ENCODE measurements at places on chromosomes 1 and 21.

DNA sequence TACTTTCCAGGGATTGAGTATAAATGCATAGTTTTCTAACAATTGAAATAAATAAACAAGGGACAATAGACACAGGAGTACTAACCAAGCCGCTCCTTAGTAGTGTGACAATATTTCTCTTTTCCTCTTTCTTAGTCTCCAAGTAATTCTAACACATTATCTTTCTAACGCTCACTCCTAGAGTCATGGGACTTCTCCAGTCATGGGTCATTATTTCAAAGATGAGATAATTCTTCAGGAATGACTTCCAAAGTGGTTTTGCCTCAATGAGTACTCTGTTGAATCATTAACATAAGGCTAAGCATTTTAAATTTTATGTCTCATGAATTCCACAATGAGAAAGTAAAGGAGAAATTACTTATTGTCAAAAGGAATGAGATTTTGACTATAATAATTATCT is 605.8 kb upstream of the ADAMTS5 start:
- no peaks in the 10 kb centered on the region for H3K4me1 ChIP-seq
- H3K27me3 ChIP-seq: no peaks in the 10 kb centered on the region
- H3K4me3 ChIP-seq: no peak overlapping the region
- ATAC-seq: no peak
- H3K27ac ChIP-seq: no peak overlapping the region

GRCh38 chr21:22900490-22900889 is 1902.3 kb downstream of the NCAM2 start:
- H3K4me3 ChIP-seq: no peak overlapping the region
- H3K27me3 ChIP-seq: no peaks in the 10 kb centered on the region
- ATAC-seq: no peak
- H3K36me3 ChIP-seq: no peaks in the 10 kb centered on the region

DNA sequence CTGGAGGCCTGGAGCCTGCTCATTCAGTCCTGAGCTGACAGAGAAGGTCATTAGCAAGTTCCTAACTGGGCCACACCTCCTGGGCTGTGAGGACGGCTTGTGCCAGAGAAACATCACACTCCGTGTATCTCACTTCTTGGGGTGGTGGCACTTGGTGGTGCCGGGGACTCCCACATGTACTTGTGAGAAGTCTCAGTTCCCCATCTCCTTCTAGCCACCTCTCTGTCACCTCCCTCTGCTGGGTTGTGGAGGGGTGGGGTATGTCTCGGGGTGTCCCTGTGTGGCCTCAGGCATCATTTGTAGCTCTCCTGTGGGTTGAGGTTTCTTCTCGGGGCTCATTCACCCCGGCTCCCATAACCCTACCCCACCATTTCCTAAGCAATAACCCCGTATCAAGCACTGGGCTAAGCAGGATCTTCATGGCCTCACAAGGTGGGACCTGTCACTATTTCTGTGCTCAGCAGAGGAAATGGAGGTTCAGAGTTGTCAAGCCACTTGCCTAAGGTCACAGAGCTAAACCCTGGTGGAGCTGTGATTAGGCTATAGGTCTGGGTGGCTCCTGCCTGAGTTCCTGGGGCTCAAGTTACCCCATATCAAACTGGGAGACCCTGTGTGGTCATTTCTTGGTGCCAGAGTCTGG is 62.5 kb downstream of the UBIAD1 start:
- ATAC-seq: no peak
- no peak overlapping the region for H3K4me3 ChIP-seq
- H3K36me3 ChIP-seq: no peaks in the 10 kb centered on the region
- peaks cover 16% of the 10 kb centered on the region for H3K27me3 ChIP-seq
- no peaks in the 10 kb centered on the region for H3K4me1 ChIP-seq
- no peak overlapping the region for H3K27ac ChIP-seq

DNA sequence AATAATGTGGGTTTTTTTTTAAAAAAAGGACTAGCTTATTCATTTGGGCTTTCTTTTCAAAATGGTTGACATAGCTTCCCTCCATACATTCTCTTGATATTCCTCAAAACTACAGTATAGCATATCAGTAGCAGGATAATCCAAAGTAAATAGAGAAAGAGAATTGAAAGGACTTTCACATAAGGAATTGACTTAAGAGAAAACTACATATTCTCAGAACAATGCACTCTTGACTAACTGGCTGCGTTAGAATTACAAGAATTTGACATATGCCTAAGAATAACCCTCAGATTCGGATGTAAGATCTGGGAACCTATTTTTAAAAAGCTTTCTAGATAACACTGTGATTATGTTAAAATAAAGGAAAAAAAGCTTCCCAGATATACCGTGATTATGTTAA is 3.1 kb downstream of the PRKAB2 start:
- peaks cover 37% of the 10 kb centered on the region for H3K36me3 ChIP-seq
- H3K4me3 ChIP-seq: no peak overlapping the region
- ATAC-seq: no peak
- H3K27ac ChIP-seq: no peak overlapping the region

GRCh38 chr21:39048064-39048463 is 135.2 kb downstream of the PSMG1 start:
- H3K27me3 ChIP-seq: no peaks in the 10 kb centered on the region
- H3K27ac ChIP-seq: no peak overlapping the region

DNA sequence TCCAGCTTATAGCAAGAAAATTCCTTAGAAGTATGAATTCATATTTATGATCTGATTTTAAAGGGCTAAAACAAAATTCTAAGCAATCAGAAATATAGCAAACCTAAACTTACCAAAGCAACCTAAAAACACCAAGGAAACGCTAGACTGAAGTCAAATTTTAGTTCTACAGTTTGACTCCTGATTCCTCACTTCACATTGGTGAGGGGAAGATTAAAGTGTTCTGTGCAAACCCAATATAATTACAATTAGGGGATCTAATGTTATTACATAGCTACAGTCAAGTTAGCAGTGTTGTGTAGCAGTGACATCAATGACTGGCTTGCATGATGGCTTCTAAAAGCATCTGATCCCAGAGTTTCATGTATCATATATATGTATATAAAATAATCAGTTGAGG is 11.6 kb downstream of the HNRNPU start:
- H3K36me3 ChIP-seq: peaks cover 100% of the 10 kb centered on the region
- no peak overlapping the region for H3K27ac ChIP-seq
- ATAC-seq: no peak
- H3K4me1 ChIP-seq: peaks cover 53% of the 10 kb centered on the region
- H3K27me3 ChIP-seq: no peaks in the 10 kb centered on the region

DNA sequence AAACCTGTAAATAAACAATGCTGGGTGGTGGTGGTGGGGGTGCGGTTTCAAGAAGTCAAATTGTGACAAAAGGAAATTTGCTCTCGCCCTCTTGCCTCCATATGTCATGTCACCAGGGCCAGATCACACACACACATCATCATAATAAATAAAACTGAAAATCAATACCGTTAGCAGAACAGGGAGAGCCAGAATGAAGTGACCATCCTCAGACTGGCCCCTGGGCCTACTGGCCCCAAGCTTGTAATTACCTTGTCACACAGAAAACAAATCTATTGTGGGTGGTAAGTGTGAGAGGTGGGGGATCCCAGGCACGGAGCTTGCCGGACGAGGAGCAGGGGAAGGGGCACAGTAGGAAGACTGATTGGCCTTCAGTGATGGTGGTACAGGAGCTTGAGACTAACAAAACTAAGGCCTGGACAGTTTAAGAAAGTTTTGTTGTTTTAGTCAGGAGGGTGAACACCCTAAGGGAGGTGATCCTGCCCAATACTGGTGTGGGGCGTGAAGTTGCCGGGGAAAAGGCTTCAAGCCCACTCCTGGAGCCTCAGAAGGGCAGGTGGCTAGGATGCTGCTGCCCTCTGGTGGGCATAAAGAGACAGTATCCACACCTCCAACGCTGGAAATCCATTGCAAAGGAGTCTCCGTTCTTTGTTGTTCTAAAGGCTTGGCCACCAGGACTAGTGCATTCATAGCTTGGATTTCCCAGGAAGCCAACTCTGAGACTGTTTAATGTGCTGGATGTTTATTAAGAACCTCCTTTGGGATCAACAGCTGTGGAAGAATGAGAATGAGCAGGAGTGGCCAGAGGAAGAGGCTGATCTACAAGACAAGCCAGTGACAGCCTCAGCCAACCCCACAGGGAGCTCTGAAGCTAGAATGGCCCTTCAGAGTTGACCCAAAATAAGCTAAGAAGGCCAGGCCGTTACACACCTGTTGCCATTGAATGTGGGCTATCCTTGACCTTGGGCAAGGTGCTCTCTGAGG is 8.1 kb upstream of the C1orf216 start:
- peak; percentile 83 for ATAC-seq
- H3K4me1 ChIP-seq: peaks cover 6% of the 10 kb centered on the region
- H3K27me3 ChIP-seq: no peaks in the 10 kb centered on the region

- H3K4me3 ChIP-seq: peak overlapping the region; percentile 44
- H3K27ac ChIP-seq: no peak overlapping the region
- ATAC-seq: peak; percentile 77
Observed at GRCh38 chr1:110554871-110555801, 36.2 kb upstream of the KCNA10 start.

DNA sequence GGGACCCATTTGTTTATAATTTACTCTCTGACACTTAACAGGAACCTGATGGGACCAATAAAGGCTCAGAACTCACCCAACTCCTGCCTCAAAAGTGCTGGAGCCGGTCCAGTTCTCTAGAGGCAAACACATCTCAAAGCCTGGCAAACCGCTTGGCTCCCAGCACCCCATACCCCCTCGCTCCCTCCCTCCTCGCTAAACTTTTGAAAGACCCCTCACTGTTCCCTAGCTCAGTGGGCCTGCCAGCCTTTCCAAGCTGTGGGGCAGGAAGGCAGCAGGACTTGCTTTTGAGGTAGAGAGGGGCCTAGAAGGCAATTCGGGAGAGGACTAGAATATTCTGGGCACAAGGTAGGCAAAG is 40.2 kb downstream of the PAX7 start:
- ATAC-seq: no peak
- H3K27me3 ChIP-seq: peaks cover 19% of the 10 kb centered on the region
- no peak overlapping the region for H3K27ac ChIP-seq
- no peaks in the 10 kb centered on the region for H3K36me3 ChIP-seq
- no peak overlapping the region for H3K4me3 ChIP-seq

DNA sequence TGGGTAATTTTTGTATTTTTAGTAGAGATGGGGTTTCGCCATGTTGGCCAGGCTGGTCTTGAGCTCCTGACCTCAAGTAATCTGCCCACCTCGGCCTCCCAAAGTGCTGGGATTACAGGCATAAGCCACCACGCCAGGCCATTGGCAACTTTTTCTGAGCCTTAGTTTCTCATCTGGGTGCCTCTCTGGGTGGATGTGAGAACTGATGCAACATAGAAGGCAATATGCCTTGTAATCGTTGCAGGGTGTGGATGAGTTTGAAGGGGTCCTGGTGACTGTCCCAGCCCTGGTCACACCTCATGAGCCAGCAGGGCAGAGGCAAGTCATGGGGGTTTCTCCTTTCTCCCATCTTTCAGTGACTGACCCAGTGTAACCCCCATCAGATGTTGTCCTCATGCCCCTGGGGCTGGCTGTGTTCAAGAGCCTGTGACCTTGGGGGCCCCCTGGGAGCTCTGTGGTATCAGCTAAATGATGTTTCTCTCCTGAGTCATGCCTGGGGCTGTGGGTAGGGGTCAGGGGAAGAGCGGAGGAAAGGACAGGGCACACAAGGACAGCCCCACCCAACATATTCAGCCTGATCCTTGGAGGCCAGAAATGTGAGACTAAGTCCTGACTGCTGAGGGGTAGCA is 3.6 kb downstream of the COL9A2 start:
- H3K27me3 ChIP-seq: peaks cover 7% of the 10 kb centered on the region
- H3K27ac ChIP-seq: peak overlapping the region; percentile 85
- H3K4me3 ChIP-seq: peak overlapping the region; percentile 66
- no peak for ATAC-seq
- H3K4me1 ChIP-seq: peaks cover 11% of the 10 kb centered on the region
- H3K36me3 ChIP-seq: no peaks in the 10 kb centered on the region

DNA sequence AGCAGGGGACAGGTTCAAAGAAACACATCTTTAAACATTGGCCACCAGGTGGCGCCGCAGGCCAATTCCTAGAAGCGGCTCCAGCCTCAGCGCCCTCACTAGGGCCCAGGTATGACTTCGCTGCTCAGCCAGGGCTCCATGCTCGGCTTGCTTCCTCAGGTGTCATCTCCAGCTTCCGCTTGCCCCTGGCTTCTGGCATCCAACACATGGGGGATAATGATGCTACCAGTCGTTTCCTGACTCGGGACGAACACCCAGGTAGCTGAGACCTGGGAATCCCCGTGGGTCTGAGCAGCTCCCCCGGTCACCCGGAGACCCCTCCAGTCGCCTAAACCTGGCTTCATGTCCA is 8.5 kb upstream of the MEX3A start:
- no peaks in the 10 kb centered on the region for H3K36me3 ChIP-seq
- H3K27ac ChIP-seq: no peak overlapping the region
- peaks cover 9% of the 10 kb centered on the region for H3K4me1 ChIP-seq

DNA sequence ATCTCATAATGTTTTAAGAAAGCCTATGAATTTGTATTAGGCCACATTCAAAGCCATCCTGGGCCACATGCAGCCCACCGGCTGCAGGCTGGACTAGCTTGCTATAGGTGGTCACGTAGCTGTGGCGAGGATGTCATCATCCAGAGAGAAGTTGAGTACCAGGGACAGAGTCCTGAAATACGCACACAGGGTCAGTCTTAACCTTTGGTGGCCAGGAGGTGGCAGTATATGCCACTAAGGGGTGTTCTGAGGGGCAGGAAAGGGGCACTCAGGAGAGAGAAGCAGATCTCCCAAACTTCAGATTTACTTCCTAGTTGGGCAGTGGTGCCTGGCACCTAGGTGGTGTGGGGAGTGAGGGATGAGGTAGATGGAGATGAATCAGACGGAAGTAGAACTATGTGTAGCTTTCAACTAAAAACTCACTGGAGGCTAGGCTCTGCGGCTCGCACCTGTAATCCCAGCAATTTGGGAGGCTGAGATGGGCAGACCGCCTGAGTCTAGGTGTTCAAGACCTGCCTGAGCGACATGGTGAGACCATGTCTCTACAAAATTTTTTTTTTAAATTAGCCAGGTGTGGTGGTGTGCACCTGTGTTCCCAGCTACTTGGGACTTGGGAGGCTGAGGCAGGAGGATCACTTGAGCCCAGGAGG is 16.3 kb upstream of the CDK18 start:
- no peak overlapping the region for H3K4me3 ChIP-seq
- peak; percentile 75 for ATAC-seq
- no peaks in the 10 kb centered on the region for H3K36me3 ChIP-seq
- H3K27ac ChIP-seq: no peak overlapping the region

- no peak for ATAC-seq
- H3K4me1 ChIP-seq: peaks cover 9% of the 10 kb centered on the region
- peak overlapping the region; percentile 3 for H3K27ac ChIP-seq
Observed at GRCh38 chr1:110612060-110612745, 6.0 kb upstream of the KCNA2 start.

GRCh38 chr1:67194209-67194863 is 28.1 kb downstream of the IL23R start:
- peaks cover 17% of the 10 kb centered on the region for H3K4me1 ChIP-seq
- no peak overlapping the region for H3K27ac ChIP-seq
- no peaks in the 10 kb centered on the region for H3K27me3 ChIP-seq
- H3K4me3 ChIP-seq: no peak overlapping the region

GRCh38 chr1:30089024-30089430 is 634.4 kb downstream of the MATN1 start:
- H3K36me3 ChIP-seq: no peaks in the 10 kb centered on the region
- H3K4me1 ChIP-seq: no peaks in the 10 kb centered on the region
- no peak overlapping the region for H3K4me3 ChIP-seq
- no peak overlapping the region for H3K27ac ChIP-seq
- ATAC-seq: no peak

- H3K27ac ChIP-seq: no peak overlapping the region
- no peak overlapping the region for H3K4me3 ChIP-seq
- ATAC-seq: no peak
- H3K27me3 ChIP-seq: no peaks in the 10 kb centered on the region
Observed at GRCh38 chr1:190274721-190275120, 202.9 kb downstream of the BRINP3 start.

- H3K27me3 ChIP-seq: no peaks in the 10 kb centered on the region
- H3K27ac ChIP-seq: no peak overlapping the region
- no peaks in the 10 kb centered on the region for H3K36me3 ChIP-seq
- no peak for ATAC-seq
- no peaks in the 10 kb centered on the region for H3K4me1 ChIP-seq
- no peak overlapping the region for H3K4me3 ChIP-seq
Observed at GRCh38 chr1:200296091-200296661, 113.7 kb downstream of the ZNF281 start.
